ENCODE measurements at places on chromosomes 4 and X. TPM values are rescaled to one million over a fixed set of nuclear protein-coding genes. Genes with fewer than 3 reads are reported as not detected.
A peak's percentile ranks its signal among the peaks of the same experiment; 100 is the strongest.

GLUD2 gene
- total RNA-seq: 1.8 TPM

CXCR3 gene
- total RNA-seq: not detected

RRH gene
- total RNA-seq: under 0.01 TPM

NPFFR2 gene
- total RNA-seq: not detected

CSAG1 gene
- not detected for total RNA-seq

C4orf50 gene
- total RNA-seq: not detected

RCHY1 gene
- total RNA-seq: 34.5 TPM

- no peaks in the 10 kb centered on the region for H3K27me3 ChIP-seq
- H3K36me3 ChIP-seq: no peaks in the 10 kb centered on the region
- no peaks in the 10 kb centered on the region for H3K4me1 ChIP-seq
These were observed 1028.8 kb upstream of the IGFBP7 start for GRCh38 chr4:58138786-58139668.

DNA sequence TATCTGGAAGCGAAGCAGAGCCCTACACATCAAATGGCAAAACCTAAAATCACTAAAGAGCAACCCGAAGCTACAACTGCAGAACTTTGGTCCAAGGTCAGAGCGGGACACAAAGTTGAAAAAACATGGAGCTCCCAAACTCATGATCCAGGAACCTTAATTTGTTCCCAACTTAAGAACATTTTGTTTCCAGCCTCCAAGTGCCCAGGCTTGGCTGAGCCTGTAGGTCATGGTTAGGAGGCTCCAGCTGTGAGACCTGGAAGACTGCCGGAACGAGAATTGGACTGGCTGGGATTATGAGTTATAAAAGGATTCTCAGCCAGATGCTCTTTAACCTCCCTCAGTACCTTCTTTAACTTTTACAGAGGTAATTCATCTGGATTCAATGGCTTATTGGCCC is 349.1 kb upstream of the DDX53 start:
- no peak overlapping the region for H3K27ac ChIP-seq
- H3K4me1 ChIP-seq: no peaks in the 10 kb centered on the region
- no peak overlapping the region for H3K4me3 ChIP-seq
- H3K27me3 ChIP-seq: no peaks in the 10 kb centered on the region

DNA sequence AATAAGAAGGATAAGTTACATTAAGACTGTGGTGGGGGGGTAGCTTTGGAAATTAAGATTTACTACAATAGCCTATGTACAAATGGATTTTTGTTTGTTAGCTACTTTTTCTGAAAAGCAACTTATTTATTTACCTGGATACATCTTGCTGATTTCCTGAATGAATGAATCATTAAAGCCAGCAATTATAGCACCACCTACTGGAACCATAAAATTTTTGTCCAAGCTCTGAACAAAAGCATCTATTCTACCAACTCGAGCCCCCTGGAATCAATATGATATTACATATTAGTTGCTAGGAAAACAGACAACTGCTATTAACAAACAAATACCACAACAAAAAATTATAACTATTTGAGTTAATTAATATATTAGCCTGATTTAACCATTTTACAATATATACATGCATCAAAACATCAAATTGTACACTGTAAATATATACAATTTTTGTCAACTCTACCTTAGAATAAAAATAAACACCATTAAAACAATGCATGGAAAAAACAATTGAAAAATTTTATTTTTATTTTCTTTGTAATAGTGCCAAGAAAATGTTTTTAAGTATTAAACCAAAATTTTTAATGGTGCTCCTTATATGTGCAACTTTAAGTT is 15.3 kb downstream of the SEPSECS start:
- peak; percentile 18 for DNase-seq
- no peaks in the 10 kb centered on the region for H3K4me1 ChIP-seq

GRCh38 chrX:154731184-154731583 is 19.7 kb downstream of the GAB3 start:
- H3K36me3 ChIP-seq: no peaks in the 10 kb centered on the region
- H3K27ac ChIP-seq: no peak overlapping the region
- H3K4me3 ChIP-seq: no peak overlapping the region
- DNase-seq: no peak

- DNase-seq: no peak
- no peak overlapping the region for H3K4me3 ChIP-seq
- H3K27me3 ChIP-seq: peaks cover 3% of the 10 kb centered on the region
- H3K36me3 ChIP-seq: no peaks in the 10 kb centered on the region
- no peaks in the 10 kb centered on the region for H3K4me1 ChIP-seq
These were observed 13.6 kb upstream of the ABLIM2 start for GRCh38 chr4:8171984-8172924.

GRCh38 chrX:41913476-41913875 is 9.9 kb downstream of the CASK start:
- no peak for DNase-seq
- no peaks in the 10 kb centered on the region for H3K36me3 ChIP-seq
- H3K4me3 ChIP-seq: no peak overlapping the region
- H3K4me1 ChIP-seq: no peaks in the 10 kb centered on the region

DNA sequence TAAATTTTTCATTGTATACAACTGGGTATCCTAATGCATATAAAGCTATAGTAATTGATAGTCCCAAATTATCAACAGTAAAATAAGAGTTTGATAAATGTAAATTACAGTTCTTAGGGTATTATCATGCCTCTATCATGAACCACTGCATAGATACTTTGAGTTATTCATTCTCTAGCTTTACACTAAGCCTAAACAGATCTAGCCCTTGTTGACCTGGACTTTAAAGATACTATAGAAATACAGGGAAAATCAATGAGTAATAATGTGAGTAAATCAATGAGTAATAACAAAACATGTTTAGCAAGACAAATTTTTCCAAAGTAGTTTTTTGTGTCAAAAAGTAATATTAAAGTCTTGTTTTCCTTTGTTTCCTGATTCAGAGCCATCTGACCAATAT is 228.4 kb downstream of the SCFD2 start:
- no peak overlapping the region for H3K27ac ChIP-seq
- no peak for DNase-seq
- H3K27me3 ChIP-seq: no peaks in the 10 kb centered on the region
- H3K36me3 ChIP-seq: no peaks in the 10 kb centered on the region
- H3K4me1 ChIP-seq: no peaks in the 10 kb centered on the region
- no peak overlapping the region for H3K4me3 ChIP-seq

DNA sequence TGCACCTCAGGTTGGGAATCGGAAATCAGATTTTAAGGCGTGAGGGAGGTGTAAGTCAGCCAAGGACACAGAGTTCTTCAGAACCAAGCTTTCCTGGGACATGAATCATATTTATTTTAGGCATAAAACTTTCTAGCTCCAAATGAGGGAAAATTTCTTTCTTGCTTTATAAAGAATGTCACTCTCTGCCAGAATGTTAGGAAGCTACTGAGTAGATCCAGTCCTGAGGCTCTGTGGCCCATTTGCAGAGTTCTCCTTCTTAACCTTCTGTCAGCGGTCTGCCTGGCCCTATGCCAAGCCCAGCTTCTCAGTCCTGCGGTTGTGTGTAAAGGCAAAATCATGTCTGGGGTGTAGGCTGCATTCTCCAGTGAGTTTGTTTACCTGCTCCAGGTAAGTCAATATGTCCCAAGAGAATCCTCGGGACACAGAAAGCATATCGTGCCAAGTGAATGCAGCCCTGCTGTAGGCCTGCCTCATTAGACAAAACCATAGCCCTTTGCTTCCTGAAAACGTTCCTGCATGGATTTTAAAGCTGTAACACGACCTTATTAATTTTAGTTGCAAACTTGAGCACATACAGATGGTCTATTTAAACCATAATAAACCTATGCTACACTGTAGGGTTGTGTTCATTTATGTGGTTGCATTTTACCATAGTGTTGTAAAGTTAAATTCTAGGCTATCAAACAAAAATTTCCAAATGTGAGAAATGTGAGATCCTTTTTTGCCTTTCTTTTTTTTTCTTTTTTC is 29.2 kb upstream of the CCNI start:
- H3K4me3 ChIP-seq: no peak overlapping the region
- no peaks in the 10 kb centered on the region for H3K4me1 ChIP-seq
- H3K36me3 ChIP-seq: no peaks in the 10 kb centered on the region
- H3K27me3 ChIP-seq: no peaks in the 10 kb centered on the region

- no peak overlapping the region for H3K4me3 ChIP-seq
- no peaks in the 10 kb centered on the region for H3K36me3 ChIP-seq
- H3K27ac ChIP-seq: no peak overlapping the region
- no peak for DNase-seq
- no peaks in the 10 kb centered on the region for H3K4me1 ChIP-seq
- no peaks in the 10 kb centered on the region for H3K27me3 ChIP-seq
These were observed 35.8 kb downstream of the BCOR start for GRCh38 chrX:40061871-40062524.

GRCh38 chr4:773214-773613 is 52.7 kb downstream of the CPLX1 start:
- H3K4me3 ChIP-seq: no peak overlapping the region
- no peaks in the 10 kb centered on the region for H3K27me3 ChIP-seq
- no peak for DNase-seq
- peaks cover 26% of the 10 kb centered on the region for H3K36me3 ChIP-seq

GRCh38 chr4:73477176-73477575 is 4.4 kb upstream of the AFM start:
- no peaks in the 10 kb centered on the region for H3K4me1 ChIP-seq
- no peak overlapping the region for H3K4me3 ChIP-seq
- H3K27ac ChIP-seq: no peak overlapping the region
- H3K27me3 ChIP-seq: peaks cover 3% of the 10 kb centered on the region

DNA sequence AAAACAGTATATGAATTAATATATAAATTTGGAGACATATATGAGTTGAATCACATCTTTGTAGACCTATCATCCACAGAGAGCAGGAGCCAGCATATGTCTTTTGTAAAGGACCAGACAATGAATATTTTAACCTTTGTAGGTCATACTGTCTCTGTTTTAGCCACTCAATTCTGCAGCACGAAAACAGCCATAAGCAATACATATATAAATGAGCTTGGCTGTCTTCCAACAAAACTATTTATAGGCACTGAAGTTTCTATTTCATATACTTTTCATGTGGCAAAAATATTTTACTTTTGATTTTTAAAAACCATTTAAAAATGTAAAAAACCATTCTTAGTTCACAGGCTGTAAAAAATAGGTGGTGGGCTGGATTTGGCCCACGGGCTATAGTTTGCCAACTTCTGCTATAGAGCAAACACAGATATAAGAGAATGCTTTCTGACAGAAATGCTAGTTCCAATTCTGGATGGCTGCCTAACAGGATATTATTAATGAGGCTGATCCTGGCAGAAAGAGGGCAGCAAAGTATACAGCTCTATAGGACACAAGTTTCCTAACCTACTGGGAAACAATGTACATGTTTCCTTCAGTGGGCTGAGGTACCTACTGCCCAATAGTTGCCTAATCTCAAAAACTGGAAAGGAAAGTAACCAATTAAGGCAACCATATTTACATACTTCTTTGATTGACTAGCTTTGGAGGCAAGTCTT is 58.1 kb upstream of the UCP1 start:
- peak; percentile 17 for DNase-seq
- no peaks in the 10 kb centered on the region for H3K27me3 ChIP-seq
- no peak overlapping the region for H3K4me3 ChIP-seq
- no peaks in the 10 kb centered on the region for H3K4me1 ChIP-seq
- no peak overlapping the region for H3K27ac ChIP-seq

GRCh38 chr4:151284534-151285245 is 7.7 kb downstream of the PRSS48 start:
- no peak overlapping the region for H3K4me3 ChIP-seq
- no peaks in the 10 kb centered on the region for H3K27me3 ChIP-seq
- no peak for DNase-seq
- H3K4me1 ChIP-seq: no peaks in the 10 kb centered on the region
- no peaks in the 10 kb centered on the region for H3K36me3 ChIP-seq

DNA sequence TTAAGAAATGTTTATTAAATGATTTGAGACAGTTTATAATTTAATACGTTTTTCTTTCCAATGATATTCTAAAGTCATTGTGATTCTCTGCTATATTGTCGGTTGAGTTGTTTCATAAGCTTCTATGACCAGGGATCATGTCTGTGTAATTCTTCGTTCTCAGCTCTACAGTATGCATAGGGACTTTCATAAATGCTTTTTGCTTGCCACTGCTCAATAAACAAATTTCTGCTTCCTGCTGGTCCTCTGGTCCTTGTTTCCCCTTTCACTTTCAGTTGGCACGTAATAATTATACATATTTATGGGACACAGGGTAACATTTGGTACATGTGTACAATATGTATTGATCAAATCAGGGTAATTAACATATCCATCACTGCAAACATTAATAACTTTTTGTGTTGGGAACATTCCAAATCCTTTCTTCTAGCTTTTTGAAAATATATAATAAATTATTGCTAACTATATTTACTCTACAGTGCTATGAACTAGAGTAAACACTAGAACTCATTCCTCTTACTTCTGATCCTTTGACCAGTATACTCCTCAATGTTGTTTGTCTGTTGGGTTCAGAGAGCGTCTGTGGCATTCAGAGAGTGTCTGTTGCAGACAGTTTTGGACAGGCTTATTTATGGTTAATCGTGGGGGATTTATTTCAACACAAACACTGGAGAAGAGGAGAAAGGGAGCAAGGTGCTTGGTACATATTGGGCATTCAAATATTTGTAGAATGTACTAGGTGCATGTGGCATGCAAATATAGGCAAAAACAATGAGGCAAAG is 68.3 kb upstream of the SPANXB1 start:
- no peak for DNase-seq
- no peak overlapping the region for H3K4me3 ChIP-seq
- no peaks in the 10 kb centered on the region for H3K36me3 ChIP-seq
- no peaks in the 10 kb centered on the region for H3K27me3 ChIP-seq
- no peak overlapping the region for H3K27ac ChIP-seq

DNA sequence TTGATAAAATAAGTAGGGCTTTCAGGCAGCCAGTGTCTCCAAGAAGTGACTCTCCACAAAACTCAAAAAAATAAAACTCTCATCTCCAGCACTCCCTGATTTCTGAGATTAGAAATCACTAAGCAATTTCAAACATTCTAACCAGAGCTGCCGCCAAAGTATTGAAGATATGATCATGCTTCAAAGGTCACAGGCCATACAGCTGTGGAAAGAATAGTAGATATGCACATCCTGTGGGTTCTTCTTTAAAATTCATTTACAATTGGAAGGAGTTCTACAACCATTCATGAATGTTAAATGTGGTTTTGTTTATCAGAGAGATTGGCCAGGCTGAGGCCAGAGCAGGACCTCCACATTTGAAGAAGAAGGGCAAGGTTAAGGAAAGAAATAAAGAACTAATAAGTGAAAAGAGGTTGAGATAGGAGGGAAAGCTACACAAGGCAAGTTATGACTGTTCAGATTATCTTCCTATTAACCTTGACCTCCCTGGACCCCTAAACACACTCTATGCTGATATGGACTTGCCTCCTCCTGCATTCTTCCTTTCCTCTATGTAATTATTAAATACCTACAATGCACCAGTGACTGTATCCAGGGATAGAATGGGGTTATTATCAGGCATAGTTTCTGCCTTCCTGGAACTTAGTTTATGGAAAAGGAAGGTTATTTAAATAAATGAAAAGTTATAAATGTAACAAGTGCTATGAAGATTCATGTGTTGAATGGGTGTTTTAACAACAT is 56.4 kb downstream of the USP38 start:
- no peak overlapping the region for H3K27ac ChIP-seq
- peak; percentile 17 for DNase-seq
- H3K27me3 ChIP-seq: no peaks in the 10 kb centered on the region
- H3K36me3 ChIP-seq: no peaks in the 10 kb centered on the region
- no peak overlapping the region for H3K4me3 ChIP-seq

- no peaks in the 10 kb centered on the region for H3K4me1 ChIP-seq
- H3K27me3 ChIP-seq: no peaks in the 10 kb centered on the region
- H3K4me3 ChIP-seq: no peak overlapping the region
These were observed 32.5 kb downstream of the AKAP4 start for GRCh38 chrX:50168241-50168687.

- H3K4me3 ChIP-seq: no peak overlapping the region
- H3K27ac ChIP-seq: peak overlapping the region; percentile 37
- H3K36me3 ChIP-seq: no peaks in the 10 kb centered on the region
- H3K27me3 ChIP-seq: no peaks in the 10 kb centered on the region
These were observed 101.9 kb upstream of the MAML3 start for GRCh38 chr4:140255927-140256326.

Measured in fibroblast of lung (primary cell).